ENCODE measurements at places on chromosomes 4 and X.

GRCh38 chrX:129965166-129965565 is 17.3 kb upstream of the BCORL1 start:
- no peak for DNase-seq

GRCh38 chr4:144734522-144734921 is 88.6 kb downstream of the HHIP start:
- no peak for DNase-seq

DNA sequence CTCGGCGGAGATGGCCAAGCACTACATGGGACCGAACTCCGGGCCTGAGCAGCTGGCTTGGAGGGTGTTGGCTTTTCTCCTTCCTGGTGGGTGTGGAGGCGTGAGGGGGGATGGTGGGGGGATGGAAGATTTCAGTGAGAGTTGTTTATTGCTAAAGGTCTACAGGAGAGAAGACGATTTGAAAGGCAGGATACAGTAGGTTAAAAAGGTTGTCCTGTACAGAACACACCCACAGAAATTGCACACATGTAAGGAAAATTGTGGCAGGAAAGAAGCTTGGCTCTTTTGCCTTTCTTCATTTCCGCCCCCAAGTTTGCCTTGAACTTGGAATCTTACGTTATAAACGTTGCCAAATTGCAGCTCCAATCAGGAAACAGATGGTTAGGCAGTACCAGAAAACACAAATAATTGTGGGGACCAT is 74.1 kb upstream of the STOX2 start:
- no peak for DNase-seq

DNA sequence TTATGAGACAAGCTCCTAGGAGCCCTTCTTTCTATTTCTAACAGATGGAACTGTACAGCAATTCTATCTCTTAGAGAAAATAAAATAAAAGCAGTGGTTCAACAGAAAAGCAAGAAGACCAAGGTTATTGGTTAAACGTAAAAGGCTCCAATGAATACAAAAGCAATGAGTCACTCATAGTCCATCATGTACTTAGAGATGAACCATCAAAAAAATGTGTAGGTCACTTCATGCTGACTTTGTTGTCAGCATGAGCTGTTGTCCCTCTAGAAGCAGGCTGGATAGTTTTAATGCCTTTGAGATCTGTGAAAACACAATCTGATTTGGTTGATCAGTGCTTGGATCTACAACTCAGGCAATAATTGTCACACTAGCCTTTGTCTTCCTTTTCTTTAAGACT is 378.6 kb upstream of the ANXA10 start:
- no peak for DNase-seq

GRCh38 chr4:74545448-74545847 is 100.5 kb downstream of the AREG start:
- no peak for DNase-seq

DNA sequence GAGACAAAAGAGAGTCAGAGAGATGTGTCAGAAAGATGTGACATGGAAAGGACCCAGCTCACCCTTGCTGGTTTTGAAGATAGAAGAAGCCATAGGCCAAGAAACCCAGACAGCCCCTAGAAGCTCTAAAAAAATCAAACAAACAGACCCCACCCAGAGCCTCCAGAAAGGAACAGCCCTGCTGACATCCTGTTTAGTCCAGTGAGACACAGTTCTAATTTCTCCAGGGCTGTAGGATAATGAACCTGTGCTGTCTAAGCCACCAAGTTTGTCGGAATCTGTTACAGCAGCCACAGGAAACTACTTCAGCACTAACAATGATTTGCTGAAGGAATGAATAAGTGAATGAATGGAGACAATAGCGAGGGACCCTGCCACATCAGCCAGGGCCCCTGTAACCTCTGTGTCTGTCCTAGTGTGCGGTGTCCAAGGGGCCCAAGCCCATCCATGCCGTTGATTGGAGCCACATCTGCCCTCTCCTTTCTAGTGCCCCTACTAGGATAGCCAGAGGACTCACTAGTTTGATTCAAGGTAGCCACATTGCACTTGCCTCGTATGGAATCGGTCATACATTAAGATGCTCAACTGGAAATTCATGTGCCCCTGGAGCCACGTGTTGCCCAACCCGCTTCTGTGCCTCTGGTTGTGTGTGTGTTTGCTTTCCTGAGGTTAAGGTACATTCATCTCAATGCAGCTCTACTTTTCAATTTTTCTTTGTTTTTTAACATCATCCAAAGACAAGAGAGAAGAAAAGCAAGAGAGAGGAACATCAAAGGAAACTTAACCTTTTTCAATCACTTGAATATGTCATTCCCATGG is 32.5 kb upstream of the SLC2A9 start:
- DNase-seq, result no peak

DNA sequence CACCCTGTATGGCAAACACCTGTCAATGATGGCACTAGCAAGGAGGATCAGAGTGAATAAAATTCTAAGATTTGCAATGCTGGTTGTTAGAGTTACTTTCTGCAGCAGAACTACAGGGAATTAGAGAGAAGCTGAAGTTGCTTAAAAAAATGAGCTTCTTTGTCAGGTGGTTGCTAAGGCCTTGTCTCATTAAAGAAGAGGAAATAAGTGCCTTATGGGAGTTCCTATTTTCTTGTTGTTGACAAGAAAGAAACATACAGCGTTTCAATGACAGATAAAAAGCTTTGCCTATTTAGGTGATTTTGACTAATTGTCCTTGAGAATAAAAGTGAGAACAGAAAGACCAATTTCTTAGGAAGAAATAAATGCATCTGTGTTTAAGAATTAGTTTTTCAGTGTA is 106.0 kb upstream of the ARHGAP24 start:
- DNase-seq, result no peak

GRCh38 chrX:9335251-9335650 is 129.6 kb upstream of the TBL1X start:
- no peak for DNase-seq

DNA sequence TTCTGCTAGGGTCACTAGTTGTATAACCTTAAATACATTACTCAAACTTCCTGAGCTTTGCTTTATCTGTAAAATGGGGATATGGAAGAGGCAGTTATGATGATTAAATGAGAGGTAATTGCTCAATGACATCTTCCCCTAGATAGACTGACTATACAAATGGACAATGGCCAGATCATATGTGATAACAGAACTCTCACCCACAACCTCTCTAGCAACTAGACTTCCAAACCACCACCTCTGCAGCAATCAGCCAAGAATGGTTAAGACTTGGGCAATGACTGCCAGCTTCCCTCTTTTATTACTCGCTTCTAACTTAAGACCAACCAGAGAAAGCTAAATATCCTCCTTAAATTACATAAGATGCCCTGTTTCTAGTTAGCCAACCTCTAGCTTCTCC is 2.9 kb upstream of the SEPSECS start:
- no peak for DNase-seq

- peak; percentile 43 for DNase-seq
Measured at GRCh38 chr4:77586951-77587383, 18.7 kb upstream of the CXCL13 start.

DNA sequence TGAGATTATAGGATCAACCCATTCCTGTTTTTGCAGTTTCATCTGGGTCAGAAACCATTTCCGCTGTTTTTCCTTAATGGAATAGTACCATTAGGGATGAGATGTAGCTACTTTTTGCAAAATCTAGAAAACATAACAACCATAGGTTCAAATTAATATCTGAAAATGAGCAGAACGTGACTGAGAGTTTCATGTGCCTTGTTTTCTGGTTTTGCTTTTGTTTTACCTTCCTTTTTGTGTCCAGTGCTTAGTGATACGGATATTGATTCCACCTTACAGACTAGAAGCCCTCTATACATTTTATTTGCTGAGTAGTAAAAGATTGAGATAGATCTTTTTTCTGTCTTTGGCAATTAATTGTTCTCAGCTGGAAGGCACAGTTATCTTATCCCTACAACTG is 46.5 kb downstream of the SNX25 start:
- no peak for DNase-seq
